Eye (tissue), 1 donor: ENCODE measurements at places on chromosomes 7 and 10.

GRCh38 chr7:151056666-151057505, 811 bp downstream of the CDK5 start:
- no peak for DNase-seq

- DNase-seq: no peak
Measured at GRCh38 chr7:22179442-22179879, 177.5 kb downstream of the RAPGEF5 start.

DNA sequence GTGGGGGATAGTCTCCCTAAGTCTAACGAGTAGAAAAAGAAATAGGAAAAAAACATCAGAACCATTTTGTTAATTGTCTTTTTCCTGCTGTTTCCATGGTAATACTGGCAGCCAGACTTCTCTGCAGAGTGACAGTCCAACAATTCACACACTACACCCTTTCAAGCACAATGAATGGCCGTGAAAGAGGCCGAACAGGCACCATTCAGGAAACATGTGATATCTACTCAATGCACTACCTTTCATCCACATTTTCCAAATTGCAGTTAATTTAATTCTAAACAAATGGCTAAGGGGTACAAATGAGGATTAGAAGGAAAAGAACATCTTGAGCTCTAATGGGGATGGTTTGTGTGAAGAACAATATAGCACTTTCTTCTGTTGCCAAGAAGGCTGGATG, 358.5 kb upstream of the ANKRD30A start:
- peak; percentile 69 for DNase-seq

GRCh38 chr10:73433538-73433867, at the start of gene MSS51:
TSS of gene MSS51 (minus strand) at chr10:73433561. CDS start at chr10:73428284, 5,277 bp downstream.
- peak; percentile 76 for DNase-seq

DNA sequence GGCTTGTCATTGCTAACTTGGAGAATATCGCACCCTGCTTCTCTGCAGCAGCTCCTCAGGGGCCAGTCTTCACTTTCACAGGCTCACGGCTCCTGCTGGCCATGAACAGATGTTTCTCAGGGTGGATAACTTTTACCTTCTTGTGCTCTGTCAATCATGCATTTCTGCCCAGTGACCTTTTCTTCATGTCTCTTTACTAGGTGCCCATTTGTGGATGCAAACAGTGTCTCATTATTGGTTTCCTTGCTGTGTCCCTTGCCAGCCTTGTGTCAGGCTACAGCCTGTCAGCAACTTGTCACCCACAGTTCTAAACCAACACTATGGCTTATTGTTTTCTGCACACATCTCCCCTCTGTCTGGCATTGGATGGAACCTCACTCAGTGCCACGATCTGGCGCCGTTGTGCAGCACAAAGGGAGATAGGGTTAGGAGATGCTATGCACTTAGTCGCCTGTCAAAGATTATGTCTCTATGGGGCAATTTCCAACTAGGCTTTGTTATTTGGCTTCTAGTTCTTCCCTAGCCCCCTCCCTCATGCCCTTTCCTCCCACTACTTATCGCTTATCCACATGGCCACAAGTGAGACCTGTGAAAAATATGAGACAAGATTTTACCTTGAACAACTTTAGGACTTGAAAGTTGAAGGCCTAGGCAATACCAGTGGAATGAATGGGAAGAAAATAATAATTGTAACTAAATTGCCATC, 45.7 kb upstream of the NXPH1 start:
- DNase-seq: peak; percentile 39

GRCh38 chr7:98815313-98815712, 54.5 kb downstream of the TMEM130 start:
- no peak for DNase-seq

DNA sequence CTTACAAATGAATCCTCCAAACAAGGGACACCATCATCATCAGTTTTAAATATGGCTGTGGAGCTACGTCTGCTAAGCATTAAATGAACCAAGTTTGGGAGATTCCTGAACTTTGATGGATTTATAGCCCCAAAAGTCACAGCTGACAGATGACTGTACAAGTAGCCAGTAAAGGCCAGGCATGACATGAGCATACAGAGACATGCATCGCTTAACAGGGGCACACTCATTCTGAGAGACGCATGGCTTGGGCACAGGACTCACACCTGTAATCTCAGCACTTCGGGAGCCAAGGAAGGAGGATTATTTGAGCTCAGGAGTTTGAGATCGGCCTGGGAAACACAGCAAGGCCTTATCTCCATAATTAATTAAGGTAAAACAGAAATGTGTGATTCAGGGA, 166.2 kb downstream of the PARD3 start:
- DNase-seq: no peak

- DNase-seq: no peak
Measured at GRCh38 chr10:97927622-97928021, 78.0 kb downstream of the GOLGA7B start.

- DNase-seq: no peak
Measured at GRCh38 chr10:115065801-115066200, 27.4 kb upstream of the ATRNL1 start.

DNA sequence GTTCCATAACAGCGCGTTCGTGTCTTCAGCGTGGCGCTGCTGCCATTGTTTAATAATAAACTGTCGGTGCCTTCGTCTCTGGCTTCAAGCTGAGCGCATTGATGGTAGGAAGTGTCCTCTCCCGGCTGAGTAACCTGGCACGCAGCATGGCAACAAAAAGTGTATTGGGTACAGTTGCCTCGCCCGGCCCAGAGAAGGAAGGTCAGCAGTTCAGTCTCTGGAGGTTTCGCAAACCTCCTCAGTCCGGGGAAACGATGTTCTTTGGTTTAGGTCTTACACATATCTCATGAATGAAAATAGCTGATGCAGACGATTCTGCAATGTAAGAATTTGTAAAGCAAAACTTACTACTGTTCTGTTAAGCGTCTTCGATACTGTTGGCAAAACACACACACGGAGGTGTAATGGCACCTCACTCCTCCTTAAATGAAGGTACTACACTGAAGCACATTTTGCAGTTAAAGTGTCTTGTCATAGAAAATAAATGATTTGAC, 739 bp upstream of the CCDC186 start:
- DNase-seq: no peak

- DNase-seq: no peak
Measured at GRCh38 chr7:80088705-80089104, 45.9 kb upstream of the GNAI1 start.

DNA sequence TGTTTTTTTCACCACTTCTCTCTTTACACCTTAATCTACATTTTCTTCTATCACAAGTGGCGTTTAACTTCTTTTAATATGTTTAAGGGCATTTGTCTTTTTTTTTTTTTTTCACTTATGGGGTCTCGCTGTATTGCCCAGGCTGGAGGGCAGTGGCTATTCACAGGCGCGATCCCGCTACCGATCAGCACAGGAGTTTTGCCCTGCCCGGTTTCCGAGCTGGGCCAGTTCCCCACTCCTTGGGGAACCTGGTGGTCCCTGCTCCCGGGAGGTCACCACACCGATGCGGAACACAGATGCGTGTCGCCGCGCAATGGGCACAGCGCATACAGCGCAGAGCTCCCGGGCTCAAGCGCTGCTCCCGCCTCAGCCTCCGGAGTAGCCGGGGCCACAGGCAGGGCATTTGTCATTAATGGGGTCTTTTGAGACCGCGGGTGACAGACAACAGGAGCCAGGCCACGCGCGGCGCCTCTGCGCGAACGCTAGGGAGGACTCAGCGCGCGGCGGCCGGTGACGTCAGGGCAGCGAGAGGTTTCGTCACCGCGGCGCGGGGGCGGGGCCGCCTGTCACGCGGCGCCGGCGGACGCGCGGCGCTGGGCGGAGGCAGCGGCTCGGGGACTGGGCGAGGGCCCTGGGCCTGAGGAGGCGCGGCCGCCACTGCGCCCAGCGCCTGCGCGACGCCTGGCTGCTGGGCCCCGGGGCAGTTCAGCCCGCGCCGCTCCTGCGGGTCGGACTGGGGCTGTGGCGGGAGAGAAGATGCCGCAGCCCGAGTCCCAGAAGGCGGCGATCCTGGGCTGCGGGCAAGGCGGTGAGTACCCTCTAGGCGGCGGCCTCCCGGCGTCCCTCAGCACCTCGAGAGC, at the start of gene GALNT11:
Gene GALNT11 (plus strand): TSS at position 598 of the 860 bp plus-strand sequence. CDS start 68,554 bp downstream, outside the sequence.
- peak; percentile 95 for DNase-seq

GRCh38 chr10:132890301-132890700, 52.1 kb downstream of the CFAP46 start:
- DNase-seq: no peak

- DNase-seq: peak; percentile 38
Measured at GRCh38 chr7:74306730-74307469, 17.7 kb downstream of the CLIP2 start.

DNA sequence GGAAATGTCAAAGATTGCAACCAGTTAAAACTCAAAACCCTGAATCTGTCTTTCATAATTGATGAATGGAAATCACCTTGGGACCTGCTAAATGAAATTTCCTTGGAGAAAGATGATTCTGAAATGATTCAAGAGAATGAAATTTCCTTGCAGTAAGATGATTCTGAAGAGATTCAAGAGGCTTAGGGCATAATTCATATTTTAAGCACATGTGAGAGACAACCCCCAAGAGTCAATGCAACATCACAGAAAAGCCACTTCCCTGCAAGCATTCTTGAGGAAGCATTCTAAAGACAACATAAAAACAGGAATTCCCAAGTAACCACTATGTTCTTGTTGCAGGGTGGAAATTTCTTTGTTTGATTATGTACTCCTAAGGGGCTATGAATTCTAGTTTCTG, 113.7 kb downstream of the RELN start:
- peak; percentile 44 for DNase-seq

DNA sequence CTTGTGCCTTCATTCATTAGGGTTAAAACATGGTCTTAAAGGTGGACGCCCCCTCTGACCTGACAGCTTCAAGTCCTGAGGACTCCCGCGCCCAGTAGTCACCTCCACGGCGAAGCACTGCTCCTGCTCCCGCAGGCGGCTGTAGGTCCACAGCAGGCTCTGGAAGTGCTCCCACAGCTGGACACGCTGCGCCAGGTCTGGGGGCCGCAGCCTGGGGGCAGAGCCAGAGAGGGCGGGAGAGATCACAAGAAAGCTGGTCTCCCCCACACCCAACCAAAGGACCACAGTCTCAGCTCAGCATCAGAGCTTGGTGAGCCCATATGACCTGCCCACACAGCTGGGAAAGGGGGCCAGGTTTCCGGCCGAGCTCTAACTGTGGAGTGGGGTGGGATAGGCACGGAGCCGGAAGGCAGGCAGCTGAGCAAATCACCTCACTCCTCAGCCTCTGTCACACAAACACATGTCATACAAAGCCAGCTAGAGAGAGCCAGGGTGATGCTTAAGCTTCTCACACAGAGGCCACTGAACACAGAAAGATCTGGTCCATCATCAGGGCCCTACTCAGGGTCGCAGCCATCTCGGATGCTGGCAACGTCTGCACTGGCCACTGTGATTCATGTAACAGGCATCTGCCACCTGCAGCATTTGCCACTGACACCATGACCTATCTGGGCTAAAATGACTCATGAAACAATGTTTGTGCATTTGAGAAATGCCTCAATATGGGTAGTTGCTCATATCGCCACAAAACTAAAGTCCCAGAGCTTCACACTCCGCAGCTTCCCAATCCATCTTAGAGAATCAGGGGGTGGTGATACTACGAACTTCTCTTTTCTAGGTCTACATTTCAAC, 12.6 kb downstream of the HPS1 start:
- DNase-seq: no peak

- DNase-seq: no peak
Measured at GRCh38 chr7:21355406-21355874, 72.4 kb upstream of the SP4 start.

DNA sequence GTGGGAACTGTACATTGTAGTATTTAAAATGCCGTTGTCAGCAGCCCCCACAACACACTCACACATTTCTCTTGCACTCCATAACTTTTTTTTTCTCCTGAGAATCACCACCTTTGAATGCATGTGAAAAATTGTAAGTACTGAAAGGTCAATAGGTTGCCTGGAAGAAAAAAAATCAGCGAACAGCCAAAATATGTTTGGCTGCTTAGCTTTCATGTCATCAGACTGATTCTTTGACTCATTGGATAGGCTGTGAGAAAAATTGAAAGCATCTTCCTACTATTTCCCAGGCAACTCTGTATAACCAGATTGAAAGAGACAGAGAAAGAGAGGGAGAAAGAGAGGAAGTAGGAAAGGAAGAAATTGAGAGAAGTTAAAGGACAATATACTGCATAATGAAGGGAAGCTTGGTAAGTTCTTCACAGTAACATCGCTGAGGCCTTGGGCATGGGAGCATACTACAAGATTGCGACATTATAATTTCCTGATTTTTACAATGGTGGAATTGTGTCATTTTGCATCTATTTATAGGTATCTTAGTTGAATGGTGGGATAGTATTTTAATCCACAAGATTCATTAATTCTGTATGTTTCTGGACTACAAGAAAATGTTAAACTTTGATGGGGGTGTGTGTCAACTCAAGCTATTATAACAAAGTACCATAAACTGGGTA, 249.3 kb upstream of the KCND2 start:
- DNase-seq: no peak

- DNase-seq: no peak
Measured at GRCh38 chr7:14859267-14859666, 43.3 kb downstream of the DGKB start.

DNA sequence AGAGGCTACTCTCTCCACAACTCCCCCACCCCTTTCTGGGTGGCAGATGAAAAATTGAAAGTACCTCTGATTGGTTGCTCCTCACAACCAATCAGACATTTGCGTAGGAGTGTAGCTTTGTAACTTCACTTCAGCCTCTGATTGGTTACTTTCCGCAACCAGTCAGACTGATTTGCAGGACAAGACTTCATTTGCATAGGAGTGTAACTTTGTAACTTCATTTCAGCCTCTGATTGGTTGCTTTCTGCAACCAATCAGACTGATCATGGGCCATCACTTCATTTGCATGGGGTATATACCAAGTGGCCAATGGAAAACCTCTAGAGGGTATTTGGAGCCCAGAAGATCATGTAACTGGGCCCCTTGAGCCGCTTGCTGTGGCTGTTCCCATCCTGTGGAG, 25.6 kb downstream of the CDNF start:
- no peak for DNase-seq

DNA sequence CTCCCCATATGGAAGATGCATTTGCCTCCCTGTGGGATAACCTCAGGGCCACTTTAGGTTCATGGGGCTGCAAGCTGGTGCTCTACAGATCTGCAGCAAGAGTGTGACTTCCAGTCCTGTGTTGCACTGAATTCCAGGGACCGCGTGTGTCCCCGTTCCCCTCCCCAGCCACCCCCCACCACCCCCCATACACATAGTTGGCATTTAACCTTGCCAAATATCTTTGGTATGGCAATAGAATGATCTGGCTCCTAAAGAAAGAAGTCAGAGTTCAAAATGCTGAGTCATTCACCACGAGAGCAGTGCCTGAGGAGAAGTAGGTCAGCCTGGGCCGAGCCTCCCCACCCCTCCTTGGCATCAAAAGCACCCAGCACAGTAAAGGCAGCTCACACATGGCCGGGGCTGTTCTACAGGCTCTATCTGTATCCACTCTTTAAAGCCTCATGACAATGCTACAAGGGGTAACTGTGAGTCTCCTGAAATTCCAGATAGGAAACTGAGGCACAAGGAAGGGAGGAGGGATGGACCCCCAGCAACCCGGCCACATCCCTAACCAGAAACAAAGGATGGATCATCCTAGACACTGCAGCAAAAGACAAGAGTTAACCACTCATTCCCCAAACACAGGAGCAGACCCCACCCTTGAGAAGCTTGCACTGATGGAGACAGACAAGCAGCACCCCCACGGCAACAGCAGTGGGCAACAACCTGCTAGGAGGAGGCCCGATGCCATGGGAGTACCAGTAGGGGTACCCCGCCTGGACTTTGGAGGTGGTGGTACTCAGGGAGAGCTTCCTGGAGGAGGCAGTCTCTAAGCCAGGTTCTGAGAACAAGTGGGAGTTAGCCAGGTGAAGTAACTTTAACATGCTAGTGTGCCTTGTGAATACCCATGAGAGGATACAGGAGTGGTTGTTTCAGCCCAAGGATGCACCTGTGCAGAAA, 70.3 kb upstream of the NANOS1 start:
- DNase-seq: peak; percentile 69

- DNase-seq: peak; percentile 6
Measured at GRCh38 chr10:108684431-108684830, 1238.9 kb downstream of the XPNPEP1 start.
